ENCODE measurements at places on chromosomes 12 and 14. TPM values are rescaled to one million over a fixed set of nuclear protein-coding genes. Genes with fewer than 3 reads are reported as not detected.

GRCh38 chr12:122986258-122986871, 5.9 kb downstream of the ARL6IP4 start:
- no peak for DNase-seq

DNA sequence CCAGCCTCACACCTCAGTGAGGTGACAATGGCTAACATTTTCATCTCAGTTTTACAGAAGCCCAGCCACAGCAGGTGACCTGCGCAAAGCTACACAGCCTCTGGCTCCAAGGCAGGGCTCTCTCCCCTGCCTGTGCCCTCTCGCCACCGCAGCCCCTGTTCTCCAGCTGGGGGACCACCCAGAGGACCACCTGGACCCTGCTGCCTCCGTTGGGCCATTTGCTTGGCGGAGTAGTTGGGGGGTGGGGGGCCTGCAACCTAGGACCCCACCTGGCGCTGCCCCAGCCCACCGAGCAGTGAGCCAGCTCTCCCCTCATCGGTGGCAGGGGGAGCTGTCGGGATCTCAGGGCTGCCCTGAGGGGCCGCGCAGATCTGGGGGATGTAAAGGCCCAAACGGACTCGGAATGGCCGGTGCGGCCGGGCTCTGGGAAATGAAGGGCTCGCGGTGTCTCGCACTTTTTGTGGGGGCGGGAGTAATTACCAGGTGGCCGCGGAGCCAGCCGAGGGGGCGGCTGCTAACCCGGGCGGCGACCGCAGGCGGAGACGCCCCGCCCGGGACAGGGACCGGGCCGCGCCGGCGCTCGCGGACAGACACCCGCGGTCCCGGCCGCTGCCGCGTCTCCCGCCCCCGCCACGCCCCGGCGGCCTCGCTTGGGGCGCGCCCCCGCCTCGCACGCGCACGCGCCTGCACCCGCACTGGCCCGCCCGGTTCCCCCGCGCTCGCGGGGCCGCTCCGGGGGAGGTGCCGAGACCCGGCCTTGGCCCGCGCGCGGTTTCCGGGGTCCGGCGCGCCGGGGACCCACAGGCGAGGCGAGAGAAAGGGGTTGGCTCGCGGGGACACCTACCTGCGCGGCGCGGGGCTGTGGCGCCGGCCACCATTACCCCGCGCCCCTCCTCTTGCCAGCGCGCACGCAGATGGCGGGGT, 8.6 kb upstream of the GPR68 start:
- no peak for DNase-seq

GRCh38 chr14:45083976-45084722, at the start of gene PRPF39:
Gene PRPF39 (plus strand): TSS chr14:45084116. CDS start chr14:45095240, 11,124 bp downstream.
- DNase-seq = peak; percentile 93

DNA sequence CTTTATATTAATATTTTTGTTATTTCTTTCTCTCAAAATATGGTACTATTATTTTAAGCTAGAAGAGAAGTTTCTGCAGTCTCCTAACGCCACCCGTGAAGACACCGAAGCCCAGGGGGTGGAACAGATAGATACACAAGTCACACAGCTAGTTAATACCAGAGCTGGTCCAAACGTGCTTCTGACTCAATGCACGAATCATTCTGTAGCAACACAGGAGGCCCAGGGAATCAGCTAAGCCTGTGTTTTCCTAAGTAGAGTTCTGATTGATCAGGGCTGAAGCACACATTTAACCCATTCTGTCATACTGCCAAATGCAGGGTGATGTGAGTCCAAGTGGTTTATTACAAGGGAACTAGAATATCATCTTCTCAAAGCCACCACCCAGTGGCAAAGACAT, 116.9 kb upstream of the PWP1 start:
- no peak for DNase-seq

KRT75 gene
- total RNA-seq = not detected

DDN gene
- total RNA-seq = 0.28 TPM

Measured in MCF 10A (cell line).